ENCODE measurements at places on chromosomes 16 and 17. TPM values are rescaled to one million over a fixed set of nuclear protein-coding genes. Genes with fewer than 3 reads are reported as not detected.
A peak's percentile ranks its signal among the peaks of the same experiment; 100 is the strongest.

DNA sequence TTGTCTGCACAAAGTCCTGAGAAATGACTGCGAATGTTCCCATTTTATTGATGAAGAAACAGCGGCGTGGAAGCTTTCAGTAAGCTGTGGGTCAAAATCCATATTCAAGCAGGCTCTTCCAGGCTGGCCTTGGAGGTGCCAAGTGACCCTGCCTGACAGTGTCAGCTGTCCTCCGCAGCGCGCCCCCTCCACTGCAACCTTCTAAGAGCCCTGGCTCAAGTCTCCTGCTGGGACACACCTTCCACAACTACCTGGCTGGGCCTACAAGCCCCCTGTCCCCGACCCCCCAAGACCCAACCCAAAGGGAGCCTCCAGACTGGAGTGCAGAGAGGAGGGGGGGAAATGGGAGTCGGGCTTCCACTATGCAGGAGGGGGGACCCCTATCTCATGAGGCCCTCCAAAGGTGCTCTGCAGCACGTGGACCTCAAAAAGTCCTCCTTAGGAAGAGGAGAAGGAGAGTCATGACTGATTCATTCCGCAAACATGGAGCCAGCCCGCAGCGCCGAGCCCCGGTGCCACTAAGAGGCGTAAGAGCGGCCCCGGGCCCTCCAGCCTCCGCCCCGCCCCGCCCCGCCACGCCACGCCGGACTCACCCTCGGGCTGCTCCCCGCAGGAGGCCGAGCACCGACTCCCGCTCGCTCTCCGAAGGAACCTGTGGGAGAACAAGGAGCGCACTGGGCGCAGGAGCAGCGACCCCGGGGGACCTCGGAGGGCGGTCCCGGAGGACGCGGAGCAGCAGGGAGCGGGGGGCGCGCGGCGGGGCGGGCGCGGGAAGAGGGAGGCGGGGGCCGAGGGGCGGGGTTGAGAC, 574 bp downstream of the MPP3 start:
- DNase-seq = no peak

- DNase-seq = no peak
These were observed 33.0 kb downstream of the COG7 start for GRCh38 chr16:23420011-23420410.

- peak; percentile 32 for DNase-seq
These were observed 4.8 kb downstream of the MSI2 start for GRCh38 chr17:57261084-57261461.

- DNase-seq = no peak
These were observed 21.0 kb upstream of the PHB1 start for GRCh38 chr17:49435671-49436029.

GRCh38 chr16:1311738-1312466, 2.5 kb downstream of the UBE2I start:
- no peak for DNase-seq

The CDH13 gene
- 123 TPM for total RNA-seq

The CIITA gene
- total RNA-seq = 16.7 TPM

The AOC3 gene
- 31.7 TPM for total RNA-seq

The RAB37 gene
- 7.1 TPM for total RNA-seq

Measured in vagina (tissue), 2 donors.